Left renal cortex interstitium (tissue), 4 donors: ENCODE measurements at places on chromosomes 2 and 18.

DNA sequence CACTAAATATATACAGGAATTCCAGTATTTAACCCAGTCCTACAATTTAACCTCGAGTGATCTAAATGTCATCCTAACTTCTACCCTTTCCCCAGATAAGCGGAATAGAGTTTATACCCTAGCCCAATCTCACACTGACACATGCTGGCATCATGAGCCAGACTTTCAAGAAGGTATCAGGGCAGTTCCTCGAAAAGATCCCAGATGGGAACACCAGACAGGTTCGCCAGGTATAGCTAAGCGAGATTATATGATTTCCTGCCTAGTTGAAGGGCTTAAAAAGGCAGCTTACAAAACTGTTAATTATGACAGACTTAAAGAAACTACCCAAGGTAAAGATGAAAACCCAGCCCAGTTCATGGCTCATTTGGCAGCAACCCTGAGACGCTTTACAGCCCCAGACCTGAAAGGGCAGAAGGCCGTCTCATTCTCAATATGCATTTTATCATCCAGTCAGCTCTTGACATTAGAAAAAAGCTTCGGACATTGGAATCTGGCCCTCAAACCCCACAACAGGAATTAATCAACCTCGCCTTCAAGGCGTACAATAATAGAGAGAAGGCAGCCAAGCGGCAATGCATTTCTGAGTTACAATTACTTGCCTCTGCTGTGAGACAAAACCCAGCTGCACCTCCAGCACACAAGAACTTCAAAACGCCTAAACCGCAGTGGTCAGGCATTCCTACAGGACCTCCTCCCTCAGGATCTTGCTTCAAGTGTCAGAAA is 668.2 kb upstream of the PKDCC start:
- no peak for DNase-seq

GRCh38 chr18:7926526-7926925 is 359.4 kb downstream of the PTPRM start:
- peak; percentile 28 for DNase-seq

- no peak for DNase-seq
These were observed 368.4 kb downstream of the MTX2 start for GRCh38 chr2:176637486-176638166.

DNA sequence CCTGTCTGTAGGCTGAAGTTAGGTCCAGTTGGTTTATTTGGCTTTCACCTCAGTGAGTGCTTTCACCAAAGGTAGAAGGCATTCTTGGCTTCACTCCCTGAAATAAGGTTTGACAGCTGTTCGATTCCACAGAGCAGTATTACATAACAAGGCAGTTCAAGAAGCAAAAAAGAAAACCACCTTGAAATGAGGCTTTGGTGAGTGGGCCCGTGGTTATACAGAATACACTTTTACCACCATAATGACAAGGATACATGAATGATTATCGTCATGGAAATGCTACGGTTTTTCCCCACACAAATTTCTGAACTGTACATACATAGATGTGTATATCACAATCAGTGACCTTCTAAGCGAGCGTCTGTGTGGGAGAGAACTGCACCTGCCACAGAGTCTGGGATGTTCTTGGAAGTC is 80.0 kb upstream of the CHRNA1 start:
- DNase-seq, result no peak

DNA sequence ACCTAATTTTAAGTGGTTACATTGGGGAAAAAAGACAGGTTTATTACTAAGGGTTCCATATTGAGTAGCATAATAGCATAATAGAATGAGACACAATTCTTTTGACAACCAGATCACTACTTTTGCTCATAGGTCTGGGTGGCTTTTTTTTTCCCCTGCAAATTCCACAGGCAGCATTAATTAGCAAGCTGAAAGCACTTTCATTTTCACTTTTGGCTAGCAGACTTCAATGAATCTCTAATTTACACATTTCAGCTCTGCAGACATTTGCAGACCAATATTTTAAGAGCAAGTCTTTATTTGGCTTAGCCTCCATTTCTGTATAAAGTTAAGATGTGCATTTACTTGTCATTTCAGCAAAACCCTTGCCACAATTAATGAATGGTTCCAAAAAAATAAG is 185.5 kb downstream of the NOL4 start:
- DNase-seq, result no peak

DNA sequence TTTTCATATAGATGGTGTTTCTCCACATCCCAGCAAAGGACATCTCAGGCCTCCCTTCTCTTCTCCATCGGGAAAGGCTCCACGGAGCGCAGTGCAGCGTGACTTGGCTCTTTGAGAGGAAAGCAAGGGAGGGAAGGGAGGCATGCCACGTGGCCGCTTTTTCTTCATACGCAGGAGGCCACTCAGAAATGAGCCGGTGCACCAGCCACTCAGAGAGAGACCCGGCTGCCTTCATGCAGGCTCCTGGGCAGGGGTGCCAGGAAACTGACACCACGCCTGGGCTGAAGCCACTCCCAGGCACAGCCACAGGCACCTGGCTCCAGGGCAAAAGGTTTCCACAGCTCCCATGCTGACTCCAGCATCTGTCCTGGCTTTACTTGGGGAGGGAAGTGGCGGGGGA is 11.1 kb upstream of the LOXHD1 start:
- DNase-seq, result no peak

DNA sequence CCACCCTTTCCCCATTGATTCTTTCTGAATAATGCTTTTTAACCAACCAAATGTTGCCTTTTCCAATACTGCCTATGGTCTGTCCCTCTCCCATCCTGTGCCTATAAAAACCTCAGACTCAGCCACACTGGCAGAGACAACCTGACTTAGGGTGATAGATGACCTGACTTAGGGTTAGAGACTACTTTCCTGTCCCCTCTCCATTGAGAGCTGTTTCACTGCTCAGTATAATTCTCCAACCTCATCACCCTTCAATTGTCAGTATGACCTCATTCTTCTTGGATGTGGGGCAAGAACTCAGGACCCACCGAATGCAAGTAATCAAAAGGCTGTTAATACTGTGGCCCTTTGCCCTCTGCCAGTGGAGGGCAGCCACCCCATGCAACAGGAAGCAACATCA is 182.3 kb upstream of the STK17B start:
- DNase-seq, result no peak

DNA sequence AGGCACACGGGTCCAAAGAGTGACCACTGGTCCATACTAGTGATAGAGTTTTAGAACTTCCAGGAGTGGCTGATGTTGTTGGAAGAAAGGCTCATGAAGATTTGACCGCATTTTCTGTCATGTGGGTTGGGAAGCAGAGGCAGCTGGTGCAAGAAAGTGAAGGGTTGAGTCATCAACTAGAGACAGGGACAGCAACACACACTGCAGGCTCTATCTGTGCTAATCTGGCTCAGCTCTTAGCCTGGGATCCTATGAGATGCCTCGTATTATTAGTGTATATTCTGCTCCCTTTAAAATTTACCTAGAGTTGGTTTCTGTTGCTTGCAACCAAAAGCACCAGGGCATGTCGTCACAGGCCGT is 2.5 kb upstream of the SH3RF3 start:
- DNase-seq, result no peak

GRCh38 chr2:48440103-48440390 is 89.9 kb upstream of the STON1 start:
- no peak for DNase-seq

DNA sequence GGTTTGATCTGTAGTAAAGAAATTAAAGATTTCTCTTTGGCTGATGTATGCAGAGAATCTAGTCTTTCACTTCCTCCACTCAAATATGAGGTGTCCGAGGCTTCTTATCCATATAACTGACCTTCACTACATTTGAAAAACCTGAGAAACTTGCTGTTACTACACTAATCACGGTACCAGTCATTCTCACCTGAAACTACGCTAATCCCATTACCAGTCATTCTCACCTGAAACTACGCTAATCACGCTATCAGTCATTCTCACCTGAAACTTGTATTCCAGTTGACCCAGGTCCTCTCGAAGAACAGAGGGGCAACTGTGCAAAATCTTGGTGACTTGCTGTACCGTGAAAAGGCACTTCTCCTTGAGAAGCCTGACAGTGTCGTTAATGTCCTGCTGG is 5.1 kb downstream of the MTERF4 start:
- DNase-seq, result no peak

DNA sequence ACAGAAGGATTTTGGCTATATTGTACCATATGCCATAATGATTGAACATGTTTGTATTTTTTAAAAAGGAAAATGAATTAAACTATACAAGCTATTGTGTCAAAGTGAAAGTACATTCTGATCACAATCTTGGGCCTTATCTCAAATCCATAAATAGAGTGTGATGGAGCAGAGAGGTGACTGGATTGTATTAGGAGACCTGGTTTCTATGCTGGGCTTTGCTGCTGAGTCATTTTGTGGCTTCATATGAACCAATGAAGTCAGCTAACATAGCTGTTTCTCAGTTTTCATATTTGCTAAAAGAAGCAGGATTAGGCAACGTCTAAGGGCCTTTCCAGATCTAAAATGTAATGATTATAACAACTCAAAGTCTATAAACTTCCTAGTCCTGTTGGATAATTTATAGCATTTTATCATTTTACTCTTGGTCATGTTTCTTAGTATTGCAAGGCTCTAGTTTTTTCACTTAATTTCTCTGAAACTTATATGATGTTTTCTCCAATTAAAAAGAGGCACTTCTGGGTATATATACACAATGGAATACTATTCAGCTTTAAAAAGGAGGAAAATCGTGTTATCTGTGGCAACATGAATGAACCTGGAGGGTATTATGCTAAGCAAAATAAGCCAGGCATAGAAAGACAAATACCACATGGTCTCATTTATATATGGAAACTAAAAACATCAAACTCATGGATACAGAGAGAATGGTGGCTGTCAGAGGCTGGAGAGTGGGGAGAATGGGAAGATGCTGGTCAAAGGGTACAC is 112.3 kb downstream of the MEP1B start:
- no peak for DNase-seq
